Common myeloid progenitor, CD34-positive (primary cell): ENCODE measurements at places on chromosomes 5 and 9.
A peak's percentile ranks its signal among the peaks of the same experiment; 100 is the strongest.

GRCh38 chr5:91839233-91839632 is 456.1 kb upstream of the ARRDC3 start:
- no peaks in the 10 kb centered on the region for H3K4me1 ChIP-seq
- no peaks in the 10 kb centered on the region for H3K36me3 ChIP-seq
- DNase-seq, result no peak
- no peak overlapping the region for H3K4me3 ChIP-seq
- H3K27me3 ChIP-seq, result no peaks in the 10 kb centered on the region
- H3K27ac ChIP-seq, result no peak overlapping the region

GRCh38 chr9:127561491-127562278 is 50.4 kb upstream of the STXBP1 start:
- H3K27me3 ChIP-seq, result no peaks in the 10 kb centered on the region
- no peak overlapping the region for H3K4me3 ChIP-seq
- H3K36me3 ChIP-seq, result no peaks in the 10 kb centered on the region
- DNase-seq, result peak; percentile 70

- no peak overlapping the region for H3K4me3 ChIP-seq
- H3K4me1 ChIP-seq, result peaks cover 4% of the 10 kb centered on the region
- DNase-seq, result no peak
- no peaks in the 10 kb centered on the region for H3K27me3 ChIP-seq
Observed at GRCh38 chr9:129138476-129139232, 27.4 kb downstream of the PTPA start.

DNA sequence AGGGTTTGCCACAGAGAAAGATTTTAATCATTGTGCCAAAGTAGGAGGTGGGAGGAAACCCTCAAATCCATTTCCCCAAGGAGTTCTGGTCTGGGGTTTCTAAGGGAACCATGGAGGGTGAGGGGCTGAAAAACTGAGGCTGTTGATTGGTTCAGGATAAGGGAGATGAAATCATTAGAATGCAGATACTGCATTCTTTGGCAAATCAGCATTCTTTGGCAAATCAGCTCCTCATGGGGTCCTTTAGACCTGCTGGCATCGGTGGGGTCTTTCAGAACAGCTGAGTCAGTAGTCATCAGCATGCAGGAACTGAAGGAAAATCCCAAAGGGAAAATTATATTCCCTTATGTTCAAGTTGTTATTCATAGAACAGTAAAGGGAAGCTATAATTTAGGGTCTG is 585.5 kb downstream of the ISL1 start:
- H3K4me3 ChIP-seq, result no peak overlapping the region
- H3K36me3 ChIP-seq, result no peaks in the 10 kb centered on the region
- H3K4me1 ChIP-seq, result no peaks in the 10 kb centered on the region
- no peaks in the 10 kb centered on the region for H3K27me3 ChIP-seq

GRCh38 chr9:131620764-131621520 is 75.6 kb downstream of the PRRT1B start:
- DNase-seq, result no peak
- H3K36me3 ChIP-seq, result peaks cover 94% of the 10 kb centered on the region
- no peak overlapping the region for H3K4me3 ChIP-seq
- H3K27me3 ChIP-seq, result no peaks in the 10 kb centered on the region
- H3K27ac ChIP-seq, result no peak overlapping the region

DNA sequence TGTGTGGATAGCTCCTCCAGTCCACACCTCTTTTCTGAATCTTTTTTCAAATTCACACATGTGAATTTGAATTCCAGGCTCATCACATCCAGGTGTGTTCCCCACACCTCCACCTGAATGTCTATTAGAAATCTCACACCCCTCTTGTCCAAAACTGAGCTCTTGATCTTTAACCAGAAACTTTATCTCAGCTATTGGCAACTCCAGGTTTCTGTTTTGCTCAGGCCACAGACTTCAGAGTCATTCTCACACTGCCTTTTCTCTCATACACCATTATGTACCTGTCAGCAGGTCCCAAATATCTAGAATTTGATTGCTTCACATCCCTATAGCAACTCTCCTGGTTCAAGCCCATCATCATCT is 11.6 kb downstream of the NIPSNAP3B start:
- no peak overlapping the region for H3K27ac ChIP-seq
- no peak overlapping the region for H3K4me3 ChIP-seq
- no peaks in the 10 kb centered on the region for H3K27me3 ChIP-seq
- peaks cover 6% of the 10 kb centered on the region for H3K4me1 ChIP-seq

- no peaks in the 10 kb centered on the region for H3K36me3 ChIP-seq
- H3K4me1 ChIP-seq, result no peaks in the 10 kb centered on the region
- no peak overlapping the region for H3K27ac ChIP-seq
- DNase-seq, result no peak
- H3K27me3 ChIP-seq, result peaks cover 38% of the 10 kb centered on the region
Observed at GRCh38 chr9:135215571-135216161, 128.2 kb downstream of the OLFM1 start.

DNA sequence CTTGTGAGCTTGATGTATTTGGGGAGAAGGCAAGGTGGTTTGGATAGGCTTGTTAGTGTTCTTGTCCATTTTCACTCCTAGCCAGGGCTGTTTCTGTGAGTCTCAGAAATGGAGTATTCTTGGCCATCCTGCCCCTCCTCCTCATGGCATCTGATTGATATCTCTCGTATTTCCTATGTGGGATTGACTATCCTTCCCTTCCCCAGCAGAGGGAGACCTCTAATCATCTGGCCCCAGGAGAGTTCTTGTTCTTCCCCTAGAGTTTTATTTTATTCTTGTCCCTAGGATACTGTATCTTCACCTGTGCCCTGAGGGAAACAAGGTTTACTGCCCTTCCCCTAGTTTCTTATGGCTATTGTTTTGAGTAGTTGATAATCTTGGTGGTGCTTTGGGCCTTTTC is 114.4 kb downstream of the VPS13A start:
- DNase-seq, result peak; percentile 3
- no peaks in the 10 kb centered on the region for H3K4me1 ChIP-seq
- H3K4me3 ChIP-seq, result no peak overlapping the region
- peaks cover 5% of the 10 kb centered on the region for H3K36me3 ChIP-seq
- no peaks in the 10 kb centered on the region for H3K27me3 ChIP-seq

GRCh38 chr9:87280421-87280820 is 217.2 kb upstream of the DAPK1 start:
- no peaks in the 10 kb centered on the region for H3K36me3 ChIP-seq
- H3K27me3 ChIP-seq, result no peaks in the 10 kb centered on the region
- no peak overlapping the region for H3K4me3 ChIP-seq
- no peaks in the 10 kb centered on the region for H3K4me1 ChIP-seq
- no peak for DNase-seq

- no peak overlapping the region for H3K4me3 ChIP-seq
- H3K4me1 ChIP-seq, result no peaks in the 10 kb centered on the region
- no peak overlapping the region for H3K27ac ChIP-seq
- no peaks in the 10 kb centered on the region for H3K36me3 ChIP-seq
Observed at GRCh38 chr9:114684036-114684435, 2.0 kb upstream of the TEX48 start.

- DNase-seq, result no peak
- H3K27ac ChIP-seq, result no peak overlapping the region
- no peaks in the 10 kb centered on the region for H3K36me3 ChIP-seq
- H3K4me1 ChIP-seq, result no peaks in the 10 kb centered on the region
Observed at GRCh38 chr5:28305891-28306290, 1267.5 kb upstream of the CDH9 start.

DNA sequence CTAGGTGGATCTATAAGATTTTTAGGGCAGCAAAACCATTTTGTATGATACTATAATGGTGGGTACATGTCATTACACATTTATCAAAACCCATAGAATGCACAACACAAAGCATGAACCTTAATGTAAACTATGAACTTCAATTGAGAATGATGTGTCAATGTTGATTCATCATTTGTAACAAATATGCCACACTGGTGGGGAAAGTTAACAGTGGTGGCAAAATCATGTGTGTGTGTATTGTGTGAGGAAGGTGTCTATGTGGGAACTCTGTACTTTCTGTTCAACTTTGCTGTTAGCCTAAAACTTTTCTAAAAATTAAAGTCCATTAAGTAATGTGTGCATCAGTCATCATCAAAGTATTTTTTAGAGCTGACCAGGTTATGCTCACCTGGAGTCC is 38.9 kb downstream of the HAVCR1 start:
- H3K4me1 ChIP-seq, result no peaks in the 10 kb centered on the region
- no peak for DNase-seq
- no peaks in the 10 kb centered on the region for H3K27me3 ChIP-seq
- H3K4me3 ChIP-seq, result no peak overlapping the region

DNA sequence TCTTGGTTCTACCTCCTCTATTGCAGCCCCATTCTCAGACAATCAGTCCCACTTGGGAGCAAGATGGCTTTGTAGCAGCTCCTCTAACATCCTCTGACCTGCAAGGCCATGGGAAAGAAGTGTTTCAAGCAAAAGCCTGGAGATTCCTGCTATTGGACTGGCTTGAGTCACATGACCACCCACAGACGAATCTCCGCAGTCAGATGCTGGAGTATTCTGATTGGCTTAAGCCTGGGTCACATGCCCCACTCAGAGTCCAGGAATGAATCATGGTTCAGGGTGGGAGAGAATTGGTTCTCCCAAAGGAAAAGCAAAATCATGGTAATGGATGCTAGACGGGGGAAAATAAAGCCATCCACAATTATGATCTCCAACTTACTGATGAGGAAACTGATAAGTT is 22.6 kb upstream of the LMX1B start:
- no peaks in the 10 kb centered on the region for H3K36me3 ChIP-seq
- peaks cover 56% of the 10 kb centered on the region for H3K27me3 ChIP-seq
- H3K4me3 ChIP-seq, result no peak overlapping the region
- H3K4me1 ChIP-seq, result no peaks in the 10 kb centered on the region
- no peak overlapping the region for H3K27ac ChIP-seq

GRCh38 chr5:32574540-32575175 is 10.7 kb upstream of the SUB1 start:
- no peak overlapping the region for H3K4me3 ChIP-seq
- no peaks in the 10 kb centered on the region for H3K36me3 ChIP-seq
- H3K4me1 ChIP-seq, result no peaks in the 10 kb centered on the region
- no peak overlapping the region for H3K27ac ChIP-seq
- no peaks in the 10 kb centered on the region for H3K27me3 ChIP-seq

DNA sequence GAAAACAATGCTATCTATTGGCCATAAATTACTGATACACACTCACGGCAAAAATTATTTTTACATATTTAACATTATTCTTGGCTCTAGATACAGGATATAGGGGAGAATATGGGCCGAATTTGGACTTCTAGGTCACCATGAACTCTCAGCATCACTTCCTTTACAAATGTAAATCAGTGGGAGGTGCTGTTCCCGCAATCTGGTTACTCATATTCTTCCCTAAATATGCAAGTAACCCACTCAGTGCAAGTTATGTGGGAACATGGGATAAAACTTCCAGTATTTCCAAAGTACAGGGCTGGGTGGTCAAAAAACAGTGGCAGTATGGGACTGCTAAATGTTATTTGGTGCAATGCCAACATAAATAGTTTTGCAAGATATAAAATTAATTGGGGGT is 145.6 kb downstream of the PPP2R2B start:
- H3K27me3 ChIP-seq, result no peaks in the 10 kb centered on the region
- H3K36me3 ChIP-seq, result no peaks in the 10 kb centered on the region
- H3K27ac ChIP-seq, result no peak overlapping the region
- no peak for DNase-seq

- no peaks in the 10 kb centered on the region for H3K36me3 ChIP-seq
- H3K27me3 ChIP-seq, result peaks cover 42% of the 10 kb centered on the region
- peaks cover 8% of the 10 kb centered on the region for H3K4me1 ChIP-seq
- DNase-seq, result no peak
Observed at GRCh38 chr5:73419117-73419464, 29.5 kb downstream of the FOXD1 start.

- no peak for DNase-seq
- peaks cover 2% of the 10 kb centered on the region for H3K27me3 ChIP-seq
- H3K4me1 ChIP-seq, result no peaks in the 10 kb centered on the region
- H3K4me3 ChIP-seq, result no peak overlapping the region
- no peak overlapping the region for H3K27ac ChIP-seq
Observed at GRCh38 chr9:133205996-133206931, 2.8 kb downstream of the OBP2B start.

GRCh38 chr9:127004946-127005769 is 90.6 kb downstream of the RALGPS1 start:
- H3K4me1 ChIP-seq, result no peaks in the 10 kb centered on the region
- no peaks in the 10 kb centered on the region for H3K27me3 ChIP-seq
- H3K36me3 ChIP-seq, result no peaks in the 10 kb centered on the region
- no peak overlapping the region for H3K4me3 ChIP-seq

DNA sequence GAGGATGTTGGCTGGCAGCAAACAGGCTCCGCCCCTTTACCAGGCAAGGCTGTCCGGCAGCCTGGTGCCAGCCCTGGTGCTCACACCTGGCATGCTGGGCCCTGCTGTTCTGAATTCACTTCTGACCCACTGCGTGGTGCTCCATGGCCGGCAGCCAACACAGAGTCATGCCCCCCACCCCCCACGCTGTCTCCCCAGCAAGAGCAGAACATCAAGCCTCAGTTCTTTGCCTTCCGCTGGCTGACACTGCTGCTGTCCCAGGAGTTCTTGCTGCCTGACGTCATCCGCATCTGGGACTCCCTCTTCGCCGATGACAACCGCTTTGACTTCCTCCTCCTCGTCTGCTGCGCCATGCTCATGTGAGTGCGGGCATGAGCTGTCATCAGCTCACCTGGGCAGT is 12.6 kb upstream of the ENDOG start:
- H3K27me3 ChIP-seq, result no peaks in the 10 kb centered on the region
- H3K4me3 ChIP-seq, result no peak overlapping the region
- no peak overlapping the region for H3K27ac ChIP-seq
- peaks cover 68% of the 10 kb centered on the region for H3K36me3 ChIP-seq
- no peaks in the 10 kb centered on the region for H3K4me1 ChIP-seq
- DNase-seq, result no peak

DNA sequence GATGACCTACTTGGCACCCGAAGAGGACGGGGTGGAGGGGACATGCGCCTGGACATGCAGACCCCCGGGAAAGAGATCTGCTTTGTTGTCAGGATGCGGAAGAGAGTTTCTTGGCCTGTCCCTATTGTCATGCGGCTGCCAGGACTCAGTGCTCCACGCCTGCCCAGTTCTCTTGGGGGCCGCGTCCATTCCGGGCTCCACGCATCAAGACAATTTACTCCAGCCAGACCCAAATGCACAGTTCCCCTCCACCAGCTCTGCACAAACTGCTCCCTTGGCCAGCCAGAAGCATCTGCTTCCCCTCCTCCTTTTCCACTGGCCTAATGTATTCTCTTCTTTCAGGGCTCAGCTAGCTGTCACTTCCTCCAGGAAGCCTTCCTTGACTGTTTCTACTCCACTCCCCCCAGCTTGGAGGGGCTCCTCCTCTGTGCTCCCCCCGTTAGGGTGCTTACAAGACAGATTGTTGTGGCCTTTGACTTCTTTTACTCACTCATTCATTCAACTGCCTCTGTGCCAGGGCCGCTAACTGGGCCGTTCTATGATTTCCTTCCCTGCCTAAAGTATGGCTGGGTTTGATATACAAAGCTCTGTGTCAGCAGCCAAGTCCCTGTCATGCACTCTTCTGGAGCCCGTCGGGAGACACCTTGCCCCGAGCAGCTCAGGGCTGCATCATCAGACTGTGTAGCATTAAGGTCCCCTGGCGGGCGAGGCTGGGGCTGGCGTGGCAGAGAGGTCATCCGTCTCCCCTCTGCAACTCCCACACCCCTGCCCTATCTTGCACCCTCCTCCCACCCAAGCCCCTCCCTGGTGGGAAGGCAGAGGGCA is 6.6 kb downstream of the FIBCD1 start:
- H3K36me3 ChIP-seq, result no peaks in the 10 kb centered on the region
- no peak overlapping the region for H3K27ac ChIP-seq
- H3K27me3 ChIP-seq, result peaks cover 64% of the 10 kb centered on the region
- H3K4me3 ChIP-seq, result no peak overlapping the region
- no peaks in the 10 kb centered on the region for H3K4me1 ChIP-seq
